NCI-H460 (cell line): ENCODE measurements at places on chromosomes 11 and 22.
A peak's percentile ranks its signal among the peaks of the same experiment; 100 is the strongest.

GRCh38 chr11:34416766-34417165 is 22.0 kb upstream of the CAT start:
- no peak for DNase-seq

GRCh38 chr11:46808799-46809431 is 37.2 kb downstream of the CKAP5 start:
- peak; percentile 27 for DNase-seq

GRCh38 chr11:72220696-72221363 is 3.7 kb upstream of the INPPL1 start:
- DNase-seq: no peak

DNA sequence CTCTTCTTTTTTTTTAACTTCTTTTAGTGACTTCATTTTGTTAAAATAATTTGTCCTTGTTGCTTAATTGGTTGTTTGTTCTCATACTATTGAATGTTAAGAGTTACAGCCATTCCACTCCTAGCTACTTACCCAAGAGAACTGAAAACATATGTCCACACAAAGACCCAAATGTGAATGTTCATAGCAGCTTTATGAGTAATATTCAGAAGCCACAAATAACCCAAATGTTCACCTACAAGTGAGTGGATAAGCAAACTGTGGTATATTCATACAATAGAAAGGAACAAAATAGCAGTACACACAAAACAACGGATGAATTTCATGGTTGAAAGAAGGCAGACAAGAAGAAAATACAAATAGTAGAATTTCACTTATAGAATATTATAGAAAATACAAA is 1.4 kb upstream of the OR4D11 start:
- no peak for DNase-seq

DNA sequence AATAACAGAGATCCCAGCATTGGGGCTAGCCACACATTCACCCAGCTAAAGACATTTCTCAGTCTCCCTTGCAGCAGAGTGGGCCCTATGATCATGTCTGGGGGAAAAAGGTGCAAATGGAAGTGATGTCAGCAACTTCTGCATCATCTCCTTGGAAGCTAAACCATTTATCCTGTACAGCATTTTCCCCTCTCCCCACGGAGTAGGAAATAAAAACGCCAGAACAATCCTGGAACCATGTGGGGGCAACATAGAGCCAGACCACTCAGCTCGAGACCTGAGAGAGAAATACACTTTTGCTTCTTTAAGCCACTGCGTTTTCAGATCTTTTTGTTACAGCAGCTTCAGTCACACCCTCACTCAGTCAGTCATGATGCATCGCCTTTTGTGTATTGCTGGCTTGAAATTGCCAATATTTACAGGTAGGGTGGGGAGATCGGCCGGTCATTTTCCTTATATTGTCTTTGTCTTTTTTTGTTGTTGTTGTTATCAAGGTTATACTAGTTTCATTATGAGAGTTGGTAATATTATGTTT is 9.1 kb upstream of the RAC2 start:
- DNase-seq: no peak

- DNase-seq: no peak
Measured at GRCh38 chr11:67022341-67022933, 497 bp upstream of the SYT12 start.

GRCh38 chr22:38088629-38089473 is 4.9 kb upstream of the SLC16A8 start:
- no peak for DNase-seq

GRCh38 chr22:17436382-17436980 is 67.2 kb downstream of the CECR2 start:
- no peak for DNase-seq

GRCh38 chr22:35540595-35541253 is at the start of gene RASD2:
Gene RASD2, plus strand, starts transcription at chr22:35540831. Its CDS starts 5,979 bp downstream, at chr22:35546810.
- no peak for DNase-seq

DNA sequence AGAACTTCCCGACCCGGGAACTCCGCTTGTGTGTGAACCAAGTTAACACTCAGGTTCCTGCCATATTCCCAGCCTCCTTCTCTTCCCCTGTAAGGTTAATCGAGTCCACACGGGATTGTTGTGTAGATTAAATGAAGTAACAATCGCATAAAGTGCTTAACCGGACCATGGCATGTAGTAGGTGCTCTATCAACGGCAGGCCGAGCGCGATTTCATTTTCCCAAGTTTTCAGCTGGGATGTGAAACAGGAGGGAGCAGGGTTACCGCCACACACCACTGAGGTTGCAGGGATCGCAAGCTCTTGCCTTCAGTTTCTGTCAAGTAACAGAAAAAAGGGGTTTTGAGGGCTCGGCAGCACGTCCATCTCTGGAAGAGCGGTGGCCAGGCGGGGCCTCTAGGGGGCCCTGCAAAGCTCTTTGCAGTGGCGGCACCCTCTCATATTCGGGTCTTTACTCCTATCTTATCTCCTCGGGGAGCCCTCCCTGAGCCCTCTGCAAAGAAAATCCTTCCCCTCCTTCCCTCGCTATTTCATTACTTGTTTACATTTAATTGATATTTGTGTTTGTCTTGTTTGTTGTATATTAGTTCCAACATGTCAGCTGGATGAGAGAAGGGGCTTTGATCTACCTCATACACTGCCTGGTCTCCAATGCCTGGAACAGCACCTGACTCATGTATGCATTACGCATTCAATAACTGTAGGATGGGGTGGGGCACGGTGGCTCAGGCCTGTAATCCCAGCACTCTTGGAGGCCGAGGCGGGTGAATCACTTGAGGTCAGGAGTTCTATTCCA is 816 bp upstream of the PLEKHA7 start:
- peak; percentile 5 for DNase-seq
